OCI-LY7 (cell line): ENCODE measurements at places on chromosomes 2 and 18. TPM values are rescaled to one million over a fixed set of nuclear protein-coding genes. Genes with fewer than 3 reads are reported as not detected.

DNA sequence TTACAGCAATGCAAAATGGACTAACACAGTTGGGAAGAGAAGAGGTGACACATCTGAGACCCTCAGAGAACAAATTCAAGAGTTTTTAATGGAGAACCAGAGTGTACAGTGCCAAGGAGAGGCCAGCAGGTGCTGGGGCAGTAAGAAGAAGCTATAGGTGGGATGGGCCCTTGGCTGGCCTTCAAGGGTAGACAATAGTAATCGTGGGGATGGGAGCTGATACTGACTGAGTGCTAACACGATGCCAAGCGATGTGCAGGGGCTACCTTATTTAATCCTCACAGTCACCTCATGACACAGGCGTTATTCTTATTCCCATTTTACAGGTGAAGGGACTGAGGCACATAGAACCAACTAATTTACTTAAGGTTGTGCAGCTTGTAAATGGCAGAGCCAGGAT lies 131.9 kb upstream of the ID2 start:
- DNase-seq = no peak

- DNase-seq = no peak
Measured at GRCh38 chr2:69589973-69590652, 53.4 kb downstream of the AAK1 start.

Gene TRIM54
- 13.6 and 18.8 TPM in 2 replicates for total RNA-seq

Gene RESP18
- not detected in 2 replicates for total RNA-seq
